ENCODE measurements at places on chromosomes 1 and 21. TPM values are rescaled to one million over a fixed set of nuclear protein-coding genes. Genes with fewer than 3 reads are reported as not detected.

Gene PFKFB2
- 9.3 TPM for total RNA-seq

Gene SLC1A7
- total RNA-seq, result not detected

Gene KIF21B
- total RNA-seq, result 3.4 TPM

Gene LMX1A
- not detected for total RNA-seq

Gene RNF186
- total RNA-seq, result 9.2 TPM

Gene TFAP2E
- total RNA-seq, result not detected

Gene FCRL1
- total RNA-seq, result not detected

Gene RAB42
- total RNA-seq, result not detected

Gene LDLRAD1
- not detected for total RNA-seq

Gene HJV
- not detected for total RNA-seq

Gene CCDC181
- total RNA-seq, result 8.2 TPM

Gene UBL4B
- total RNA-seq, result not detected

Gene AGBL4
- total RNA-seq, result 0.33 TPM

Gene STYXL2
- total RNA-seq, result not detected

Gene SH2D1B
- total RNA-seq, result not detected

Gene PROX1
- 27.4 TPM for total RNA-seq

Gene EPHA2
- 19.5 TPM for total RNA-seq

Gene EPS15
- 46.8 TPM for total RNA-seq

Gene LPAR3
- total RNA-seq, result 19.7 TPM

Gene MAST2
- total RNA-seq, result 9.9 TPM

Gene ATPAF1
- 22.8 TPM for total RNA-seq

Data from body of pancreas (tissue), 4 donors.